ENCODE measurements at places on chromosomes 2 and 18.

DNA sequence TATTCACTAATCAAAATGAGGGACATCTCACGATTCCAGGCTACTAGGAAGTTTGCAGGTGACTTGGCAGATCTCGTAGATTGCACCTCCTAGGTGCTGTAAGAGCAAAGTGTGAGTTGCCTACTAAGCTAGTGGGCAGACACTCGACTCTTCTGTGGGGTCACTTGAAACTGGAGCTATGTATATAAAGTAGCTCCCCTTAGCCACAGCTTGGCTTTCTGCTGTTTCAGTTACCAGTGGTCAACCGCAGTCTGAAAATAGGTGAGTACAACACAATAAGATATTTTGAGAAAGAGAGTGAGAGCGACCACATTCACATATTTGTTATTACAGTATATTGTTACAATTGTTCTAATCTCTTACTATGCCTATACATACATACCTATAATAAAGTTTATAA lies 23.3 kb downstream of the CTAGE1 start:
- no peak for DNase-seq

DNA sequence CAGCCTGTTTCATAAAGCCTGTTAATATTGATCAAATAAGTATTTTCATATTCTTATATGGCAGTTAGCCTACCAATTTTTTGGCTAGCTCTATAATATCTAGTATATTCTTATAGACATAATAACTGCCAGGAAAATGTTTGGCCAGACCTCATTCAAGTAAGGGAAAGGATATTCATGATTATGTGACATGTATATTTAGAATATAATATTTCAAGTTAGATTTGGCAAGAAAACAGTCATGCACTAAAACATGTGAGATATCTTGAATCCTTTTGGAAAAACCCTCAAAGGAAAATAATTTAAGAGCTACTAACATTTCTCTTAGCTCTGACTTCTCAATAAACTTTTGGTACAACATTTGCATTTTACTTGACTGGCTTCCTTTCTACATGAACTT lies 694.1 kb downstream of the PLCL1 start:
- DNase-seq = peak; percentile 5

DNA sequence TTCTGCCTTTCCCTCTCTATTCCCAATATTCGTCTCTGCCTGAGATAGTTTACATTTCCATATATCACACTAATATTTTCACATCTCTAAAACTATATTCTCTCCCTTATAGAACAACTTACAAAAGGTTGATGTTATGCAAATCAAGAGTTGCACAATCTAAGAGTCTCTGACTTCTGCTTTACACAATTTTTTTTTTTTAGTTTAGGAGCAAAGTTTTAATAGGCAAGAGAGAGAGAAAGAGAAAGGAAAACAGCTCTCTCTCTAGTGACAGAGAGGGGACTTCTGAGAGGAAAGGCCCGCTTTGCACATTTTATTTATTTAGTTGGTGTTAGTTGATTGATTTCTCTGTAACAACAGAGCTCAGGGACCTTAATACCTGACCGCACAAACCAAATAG lies 380.2 kb downstream of the TXNL1 start:
- no peak for DNase-seq

GRCh38 chr2:191846515-191847476 lies at the start of gene CAVIN2:
CAVIN2 (minus strand) TSS chr2:191847088; CDS start chr2:191846925, 163 bp downstream.
- peak; percentile 79 for DNase-seq

- no peak for DNase-seq
Measured at GRCh38 chr2:29397039-29397438, 281.8 kb downstream of the CLIP4 start.

DNA sequence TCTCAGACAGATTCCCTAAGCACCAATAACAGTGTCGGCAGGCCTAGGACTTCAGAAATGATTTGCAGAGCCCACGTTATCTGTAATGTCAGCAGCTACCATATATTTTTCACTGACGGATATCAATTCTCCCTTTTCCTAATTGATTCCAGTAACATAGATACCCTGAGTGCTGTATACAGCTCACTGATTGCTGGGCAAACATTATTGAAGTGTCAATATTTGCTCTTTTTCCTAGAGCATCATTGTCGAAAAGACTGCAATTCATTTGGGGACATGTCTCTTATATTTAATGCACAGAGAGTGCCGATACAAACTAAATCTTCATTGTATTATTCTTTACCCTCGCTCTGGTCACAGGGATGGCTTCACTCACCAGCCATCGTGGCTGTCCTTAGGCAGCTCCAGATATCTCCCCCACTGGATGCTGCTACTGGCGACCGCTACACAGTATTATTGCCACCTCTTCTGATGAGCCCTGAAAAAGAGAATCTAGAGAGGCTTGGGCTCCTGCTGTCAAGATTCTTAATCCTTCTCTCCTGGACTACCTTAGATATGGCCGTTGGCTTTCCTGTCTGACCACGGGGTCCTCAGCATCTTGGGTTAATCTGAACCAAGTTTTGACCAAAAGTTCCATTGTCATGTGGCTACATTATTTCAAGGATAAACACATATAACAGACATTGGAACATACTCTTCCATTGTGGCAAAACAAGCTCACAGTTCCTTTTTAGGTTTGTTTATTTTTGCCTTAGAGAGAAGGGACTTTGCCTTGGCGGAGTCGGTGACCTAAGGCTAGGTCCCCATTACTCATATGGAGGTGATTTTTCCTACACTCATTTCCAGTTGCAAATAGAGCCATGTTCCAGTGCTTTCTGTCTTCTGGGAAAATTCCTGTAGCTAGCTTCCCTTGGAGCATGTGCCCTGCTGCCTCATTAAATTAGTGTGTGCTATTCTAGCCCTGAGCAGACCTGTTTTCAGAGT lies 105.4 kb downstream of the CPO start:
- no peak for DNase-seq

DNA sequence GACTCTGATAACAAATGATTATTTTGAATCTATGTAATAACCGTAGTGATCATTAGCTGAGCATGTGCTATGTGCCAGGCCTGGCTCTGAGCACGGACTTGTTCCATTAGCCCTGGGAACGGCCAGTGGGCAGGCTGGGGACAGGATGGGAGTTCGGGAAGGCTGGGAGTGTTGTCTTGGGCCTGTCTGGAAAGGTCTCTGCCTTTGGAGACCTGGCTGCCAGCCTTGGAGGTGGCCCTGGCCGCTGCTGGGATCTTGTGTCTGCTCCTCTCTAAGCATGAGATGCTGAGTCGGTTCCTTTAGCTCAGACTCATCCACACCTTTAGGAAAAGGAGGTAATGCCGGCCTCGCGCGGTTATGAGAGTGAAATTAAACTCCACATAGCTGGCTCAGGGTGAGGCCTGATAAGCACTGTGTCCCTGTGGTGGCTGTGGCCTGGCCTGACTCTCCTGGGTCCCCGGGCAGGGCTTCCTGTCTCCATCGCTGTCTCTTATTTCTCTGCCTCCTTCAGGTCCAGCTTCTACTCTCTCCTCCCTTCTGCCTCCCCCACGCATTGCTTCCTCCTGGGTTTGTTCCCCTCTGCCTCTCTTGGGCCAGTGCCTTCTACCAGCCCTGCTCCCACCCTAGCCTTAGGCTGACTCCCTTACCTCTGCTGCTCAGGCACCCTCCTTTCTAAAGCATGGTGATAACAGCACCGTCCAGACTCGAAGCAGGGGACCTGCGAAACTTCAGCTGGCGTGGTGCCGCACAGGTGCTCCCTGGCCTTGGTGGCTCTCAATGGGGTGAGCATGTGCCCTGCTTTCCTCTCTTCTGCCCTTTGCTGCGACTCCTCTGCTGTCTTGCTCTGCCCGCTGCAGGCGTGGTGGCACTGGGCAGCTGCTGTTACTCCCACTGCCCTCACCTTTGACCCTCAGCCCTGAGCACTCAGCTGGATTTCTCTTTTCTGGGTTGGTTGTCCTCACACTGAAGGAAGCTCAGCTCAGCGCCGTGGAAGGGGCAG lies 41.8 kb downstream of the NCK2 start:
- DNase-seq = no peak

DNA sequence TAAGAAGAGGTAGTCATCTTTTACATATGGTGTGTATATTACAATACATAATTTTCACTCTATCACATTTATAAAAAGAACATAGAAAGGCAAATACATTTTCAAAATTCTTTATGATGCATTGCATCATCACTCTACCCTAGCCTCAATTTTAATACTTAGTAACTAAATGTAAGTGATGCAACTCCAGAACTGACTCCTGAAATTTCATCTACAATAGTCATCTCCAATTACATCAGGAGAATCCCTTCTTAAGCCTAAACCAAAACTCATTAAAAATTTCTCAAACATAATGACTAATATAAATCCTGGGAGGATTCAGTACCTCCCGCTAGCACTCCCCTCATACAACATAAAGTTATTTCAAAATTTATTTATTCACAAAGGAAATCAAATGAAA lies 15.9 kb downstream of the TMX3 start:
- no peak for DNase-seq

- DNase-seq = no peak
Measured at GRCh38 chr2:26521054-26521912, 43.4 kb upstream of the OTOF start.

GRCh38 chr2:20197192-20197591 lies 27.7 kb downstream of the SDC1 start:
- no peak for DNase-seq

GRCh38 chr2:240170883-240171282 lies 30.4 kb upstream of the OTOS start:
- no peak for DNase-seq

- no peak for DNase-seq
Measured at GRCh38 chr2:99140860-99141109, 722 bp upstream of the C2orf15 start.

DNA sequence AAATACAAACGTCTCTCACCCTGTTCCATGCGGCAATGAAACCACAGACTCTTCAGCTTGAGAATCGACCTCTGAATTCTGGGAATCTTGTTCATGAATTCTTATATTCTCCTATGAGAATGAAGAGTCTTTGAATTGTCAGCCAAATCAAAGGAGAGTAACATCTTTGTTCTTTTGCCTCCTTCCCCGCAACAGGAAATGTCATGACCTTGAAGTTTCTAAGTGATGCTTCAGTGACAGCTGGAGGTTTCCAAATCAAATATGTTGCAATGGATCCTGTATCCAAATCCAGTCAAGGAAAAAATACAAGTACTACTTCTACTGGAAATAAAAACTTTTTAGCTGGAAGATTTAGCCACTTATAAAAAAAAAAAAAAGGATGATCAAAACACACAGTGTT lies 21.8 kb downstream of the TNFAIP6 start:
- no peak for DNase-seq

DNA sequence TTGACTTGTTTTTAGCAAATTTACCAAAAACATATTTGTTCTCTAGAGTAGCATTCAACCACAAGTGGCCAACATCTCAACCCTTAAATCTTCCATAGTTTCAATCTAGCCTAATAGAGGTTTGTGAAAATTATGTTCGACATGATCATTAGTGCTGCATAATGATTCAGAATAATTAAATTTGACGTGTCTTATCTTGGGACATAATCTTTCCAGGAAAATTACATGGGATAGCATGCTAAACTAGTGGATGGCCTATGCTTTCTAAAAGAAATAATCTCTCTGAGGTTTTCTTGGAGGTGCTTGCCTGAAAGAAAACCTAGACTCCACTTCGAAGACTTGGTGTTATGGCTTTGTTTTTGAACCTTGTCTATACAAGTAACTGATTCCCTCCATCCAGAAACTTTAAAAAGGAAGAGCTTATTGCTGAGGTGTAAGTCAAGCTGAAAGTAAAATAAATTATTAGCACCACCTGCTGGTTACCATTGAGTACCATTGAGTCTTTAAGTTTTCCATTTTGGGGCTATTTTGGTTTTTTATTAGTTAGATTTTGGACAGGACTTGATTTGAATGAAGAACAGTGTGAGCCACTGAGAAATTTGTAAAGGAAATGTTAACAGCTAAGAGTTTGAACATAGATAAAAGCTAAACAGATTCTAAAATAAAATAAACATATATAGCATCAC lies 32.7 kb downstream of the COX7A2L start:
- DNase-seq = peak; percentile 33

GRCh38 chr2:179049203-179049545 lies 763 bp downstream of the CCDC141 start:
- no peak for DNase-seq

GRCh38 chr2:100241236-100241635 lies 81.1 kb downstream of the LONRF2 start:
- no peak for DNase-seq

GRCh38 chr2:191126386-191127085 lies 24.3 kb downstream of the STAT4 start:
- DNase-seq = peak; percentile 33

- no peak for DNase-seq
Measured at GRCh38 chr18:69936191-69936558, 11.5 kb downstream of the CD226 start.

DNA sequence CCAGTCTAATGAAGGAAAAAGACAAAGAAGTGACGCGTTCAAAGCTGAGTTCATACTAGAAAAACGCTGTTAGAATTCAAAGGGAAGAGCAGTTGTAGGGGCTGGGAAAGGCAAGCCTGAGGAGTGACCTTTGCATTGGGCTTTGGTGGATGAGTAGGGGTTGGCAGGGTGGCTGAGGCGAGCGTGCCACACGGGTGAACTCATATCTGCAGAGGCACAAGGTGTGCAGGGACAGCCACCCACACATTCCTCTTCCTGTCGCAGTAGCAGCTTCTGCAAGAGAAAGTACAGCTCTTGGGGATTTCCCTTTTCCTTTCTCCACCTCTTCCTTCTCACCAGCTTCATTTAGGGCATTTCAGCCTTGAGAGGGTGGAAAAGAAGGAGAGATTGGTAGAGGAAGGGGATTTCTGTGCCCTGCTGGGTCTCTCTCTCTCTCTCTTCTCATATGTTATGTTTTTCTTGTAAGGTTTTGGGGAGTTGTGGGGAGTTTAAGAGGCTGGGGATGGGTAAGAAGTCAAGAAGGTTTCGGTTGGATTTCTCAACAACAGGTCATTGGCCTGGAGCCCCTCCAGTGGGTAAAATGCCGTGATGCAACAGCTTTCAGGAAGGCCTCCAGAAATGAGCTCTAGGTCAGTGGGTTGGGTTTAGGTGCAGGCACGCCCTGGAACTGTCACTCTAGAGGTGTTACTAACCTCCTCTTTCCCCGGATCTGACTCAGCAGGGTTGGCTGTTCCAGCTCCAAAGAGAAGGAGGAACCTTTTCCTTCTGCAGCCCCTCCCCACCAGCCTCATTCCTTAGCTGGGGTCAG lies 40.1 kb downstream of the ODC1 start:
- no peak for DNase-seq

DNA sequence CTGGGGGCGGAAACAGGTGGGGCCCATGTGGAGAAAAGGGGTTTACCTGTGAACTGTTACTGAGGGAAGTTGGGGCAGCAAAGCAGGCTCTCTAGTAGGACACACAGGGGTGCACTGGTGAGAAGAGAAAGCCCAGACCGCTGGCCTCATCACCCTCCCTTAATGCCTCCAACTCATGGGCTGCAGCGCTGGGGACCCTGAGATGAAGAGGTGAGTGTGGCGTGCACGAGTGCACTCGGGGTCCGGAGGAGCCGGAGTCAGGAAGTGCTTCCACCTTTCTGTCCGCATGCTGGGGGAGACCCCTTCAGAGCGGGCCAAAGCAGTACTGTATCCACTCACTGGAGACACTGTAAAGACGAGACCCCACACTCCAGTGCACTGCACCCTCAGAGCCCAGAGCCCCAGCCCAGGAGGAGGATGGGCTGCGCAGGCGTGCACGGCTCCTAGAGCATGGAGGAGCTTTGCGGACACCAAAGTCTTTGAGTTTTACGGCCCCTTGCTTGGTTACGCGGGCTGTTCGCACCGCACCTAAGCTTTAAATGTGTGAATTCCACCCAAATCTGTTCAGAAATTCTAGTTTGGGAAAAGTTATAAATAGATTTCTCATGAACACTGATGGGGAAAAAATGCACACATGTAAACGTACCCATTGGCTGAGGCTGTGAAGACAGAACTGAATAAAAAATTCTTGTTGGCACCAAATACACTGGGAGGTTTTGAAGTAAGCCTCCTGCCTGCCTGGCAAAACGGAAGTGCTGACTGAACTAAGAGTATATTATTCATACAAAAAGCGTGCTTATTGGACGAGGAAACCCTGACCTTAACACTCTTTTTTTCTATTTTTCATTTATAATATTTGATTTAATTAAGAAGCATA lies 45.4 kb upstream of the PPP4R1 start:
- DNase-seq = no peak
